ENCODE measurements at places on chromosomes 3 and 15.

DNA sequence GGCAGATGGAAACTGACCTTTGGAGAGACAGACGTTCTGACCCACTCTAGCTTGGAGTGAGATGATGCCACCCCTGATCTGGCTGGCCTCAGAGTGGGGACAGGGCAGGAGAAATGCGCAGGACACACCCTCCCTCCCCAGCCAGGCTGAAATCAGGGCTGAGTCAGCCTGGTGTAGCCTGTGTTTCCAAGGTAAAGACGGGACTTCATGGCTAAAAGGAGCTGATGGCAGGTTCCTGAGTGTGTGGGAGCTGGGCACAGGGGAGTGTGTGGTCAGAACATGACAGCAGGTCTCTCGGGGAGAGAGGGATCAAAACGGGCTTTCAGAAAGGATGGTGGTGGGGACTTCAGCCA, 14.6 kb upstream of the POLG start:
- DNase-seq = no peak

GRCh38 chr3:71451060-71451459, 132.5 kb downstream of the FOXP1 start:
- DNase-seq = no peak

DNA sequence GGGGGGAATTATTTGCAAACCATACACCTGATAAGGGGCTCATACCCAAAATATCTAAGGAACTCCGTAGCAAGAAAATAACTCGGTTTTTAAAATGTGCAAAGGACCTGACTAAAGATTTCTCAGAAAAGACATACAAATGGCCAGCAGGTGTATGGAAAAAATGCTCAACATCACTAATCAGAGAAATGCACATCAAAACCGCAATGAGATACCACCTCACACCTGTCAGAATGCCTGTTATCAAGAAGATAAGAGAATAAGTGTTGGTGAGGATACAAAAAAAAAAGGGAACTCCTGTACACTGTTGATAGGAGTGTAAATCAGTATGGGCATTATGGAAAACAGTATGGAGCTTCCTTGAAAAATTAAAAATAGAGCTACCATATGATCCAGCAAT, 89.4 kb downstream of the C3orf70 start:
- no peak for DNase-seq

DNA sequence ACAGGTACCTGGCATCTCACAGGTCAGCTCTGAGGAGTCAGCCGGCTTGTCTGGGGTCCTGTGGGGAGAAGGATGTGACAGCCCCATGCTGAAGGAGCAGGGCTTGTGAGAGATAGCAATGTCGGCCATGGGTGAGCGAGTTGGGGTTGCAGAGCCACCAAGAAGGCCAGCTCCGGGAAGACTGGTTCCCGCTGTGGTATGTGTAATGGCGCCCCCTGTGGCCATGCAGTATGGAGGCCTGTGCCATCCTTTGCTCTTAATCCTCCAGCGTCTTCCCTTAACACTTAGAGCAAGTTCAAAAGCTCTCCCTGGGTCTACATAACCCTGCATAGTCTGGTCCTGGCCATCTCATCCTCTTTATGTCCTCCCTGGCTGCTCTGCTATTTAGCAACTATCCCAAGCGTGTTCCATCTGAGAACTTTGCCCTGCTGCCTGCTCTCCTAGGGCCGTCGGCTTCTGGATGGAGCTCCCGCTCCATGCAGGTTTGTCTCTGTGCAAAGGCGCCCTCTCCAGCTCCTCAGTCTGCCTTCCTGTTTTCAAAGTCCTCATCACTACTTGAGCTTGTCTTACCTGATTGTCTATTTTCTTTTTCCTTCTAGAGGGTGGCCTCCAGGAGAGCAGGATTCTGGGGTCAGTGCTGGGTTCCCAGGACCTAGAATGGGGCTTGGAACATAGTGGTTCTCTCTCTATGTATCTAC, 40.8 kb upstream of the IQCF6 start:
- DNase-seq = no peak

GRCh38 chr3:83928391-83928790, 1030.4 kb upstream of the CADM2 start:
- DNase-seq = no peak

DNA sequence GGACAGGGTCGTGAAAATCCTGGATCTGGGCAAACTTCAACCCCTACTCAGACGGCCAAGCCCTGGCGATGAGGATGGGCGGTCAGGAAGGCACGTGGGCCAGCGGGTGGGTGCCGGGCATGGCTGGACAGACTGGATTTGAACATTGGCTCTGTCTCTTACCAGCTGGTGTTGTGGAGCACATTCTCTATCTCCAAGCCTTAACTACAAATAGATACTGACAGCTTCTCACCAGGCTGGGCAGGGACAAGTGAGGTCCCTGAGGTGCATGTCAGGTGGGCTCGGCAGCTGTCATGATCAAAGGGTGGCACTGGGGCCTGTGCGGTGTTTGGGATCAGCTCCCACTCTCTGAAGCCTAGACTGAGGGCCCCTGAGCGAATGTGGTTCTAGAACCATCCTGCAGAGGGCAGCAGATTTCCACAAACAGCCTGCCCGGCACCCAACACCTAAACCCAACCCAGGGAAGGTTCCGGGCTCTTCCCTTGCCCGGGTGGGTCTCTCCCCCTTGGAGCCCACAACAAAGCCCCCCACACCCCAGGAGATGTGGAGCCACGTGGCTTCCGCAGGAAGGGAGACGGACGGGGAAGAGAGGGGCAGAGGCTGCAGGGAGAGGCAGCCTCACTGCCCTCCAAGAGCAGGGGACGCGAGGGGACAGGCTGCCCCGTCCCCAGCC, 58.4 kb downstream of the RGMA start:
- DNase-seq = peak; percentile 36

DNA sequence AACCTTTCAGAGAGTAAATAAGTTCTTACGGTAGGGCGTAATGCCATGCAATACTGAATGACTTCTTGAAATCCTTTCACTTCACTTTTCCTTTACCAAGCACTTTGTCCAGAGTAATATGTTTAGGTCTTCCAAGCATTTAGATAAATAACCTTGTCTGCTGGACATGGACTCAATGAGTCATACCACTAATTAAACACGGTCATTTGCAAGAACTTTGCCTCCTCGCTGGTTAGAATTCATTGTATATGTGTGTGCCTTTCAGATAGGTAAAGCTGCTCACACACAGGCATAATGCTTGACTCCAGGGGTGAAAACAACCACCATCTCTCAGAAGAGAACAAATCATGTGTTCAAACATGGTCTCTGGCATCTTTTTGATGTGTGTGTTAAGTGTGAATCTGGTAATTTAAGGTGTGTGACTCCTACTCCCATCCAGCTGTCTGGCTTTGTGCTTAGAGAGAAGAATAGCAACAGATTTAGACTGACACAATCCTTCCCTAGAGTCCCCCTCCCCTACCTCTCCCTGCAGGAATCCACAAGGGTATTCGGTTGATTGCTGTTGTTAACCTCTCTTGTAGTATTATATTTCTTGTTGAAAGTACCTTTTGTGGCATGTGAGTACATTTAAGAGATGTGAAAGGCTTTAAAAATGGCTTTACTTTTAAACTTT, 419.0 kb downstream of the CNTN4 start:
- DNase-seq = no peak

- no peak for DNase-seq
Observed at GRCh38 chr3:169965562-169966427, 812 bp upstream of the SEC62 start.

- DNase-seq = no peak
Observed at GRCh38 chr15:67928666-67929065, 88.8 kb upstream of the RNU6-1 start.

Data from T-helper 2 cell treated with Interferon-gamma antibody and Interleukin-4, amounts not matched to agents 5 μg/mL and 100 μg/mL, for 36 hours (primary cell).